Urinary bladder (tissue), 4 donors: ENCODE measurements at places on chromosomes 5 and 9. TPM values are rescaled to one million over a fixed set of nuclear protein-coding genes. Genes with fewer than 3 reads are reported as not detected.

IL3 gene
- not detected for total RNA-seq

KCNIP1 gene
- 3.0 TPM for total RNA-seq

IFNB1 gene
- not detected for total RNA-seq

- no peak for DNase-seq
Measured at GRCh38 chr5:37665889-37666288, 174.0 kb downstream of the GDNF start.

DNA sequence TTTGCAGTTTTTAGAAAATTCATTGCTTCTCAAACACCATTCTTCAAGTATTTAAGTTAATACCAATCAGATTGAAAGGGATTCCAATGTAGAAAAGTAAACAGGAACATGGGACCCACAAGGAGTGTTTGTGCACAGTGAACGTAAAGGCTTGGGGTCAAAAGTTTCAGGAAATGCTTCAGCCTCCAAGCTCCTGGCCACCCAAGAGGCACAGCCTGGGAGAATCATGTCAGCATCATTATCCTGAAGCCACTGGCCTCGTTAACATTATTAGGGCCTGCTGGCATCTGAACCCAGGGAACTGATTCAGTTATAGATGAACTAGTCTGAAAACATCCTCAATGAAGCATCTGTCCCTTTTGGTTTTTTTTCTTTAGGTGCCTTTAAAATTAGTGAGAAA lies 122.9 kb downstream of the NXNL2 start:
- no peak for DNase-seq

GRCh38 chr5:107248066-107248695 lies 422.6 kb downstream of the EFNA5 start:
- no peak for DNase-seq

DNA sequence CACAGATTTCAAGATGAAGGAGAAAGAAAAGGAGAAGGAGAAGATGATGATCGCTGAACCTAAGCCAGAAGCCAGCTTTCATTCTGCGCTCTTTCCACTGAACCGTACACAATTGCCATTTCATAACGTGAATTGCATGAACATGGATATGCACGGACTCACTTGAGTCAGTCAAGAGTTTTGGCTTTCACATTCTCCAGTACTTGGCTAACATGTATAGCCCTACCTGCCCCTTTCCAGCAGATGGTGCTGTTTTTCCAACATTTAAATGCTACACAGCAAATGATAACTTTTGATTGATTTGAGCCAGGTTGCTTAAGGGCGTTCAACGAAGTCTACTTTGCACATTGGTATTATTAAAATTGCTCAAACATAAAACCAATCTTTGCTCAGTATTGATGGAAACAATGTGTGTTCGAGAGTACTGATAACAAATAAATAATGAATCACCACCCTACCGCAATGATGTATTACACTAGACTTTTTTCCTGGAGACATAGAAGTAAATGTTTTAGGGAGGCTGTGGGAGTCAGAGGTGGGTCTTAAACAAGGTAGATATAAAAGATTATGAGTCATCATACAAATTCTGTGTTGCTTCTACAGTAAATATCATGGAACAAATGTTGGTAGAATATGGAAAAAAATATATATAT lies 196.4 kb downstream of the TRPM3 start:
- DNase-seq: no peak

DNA sequence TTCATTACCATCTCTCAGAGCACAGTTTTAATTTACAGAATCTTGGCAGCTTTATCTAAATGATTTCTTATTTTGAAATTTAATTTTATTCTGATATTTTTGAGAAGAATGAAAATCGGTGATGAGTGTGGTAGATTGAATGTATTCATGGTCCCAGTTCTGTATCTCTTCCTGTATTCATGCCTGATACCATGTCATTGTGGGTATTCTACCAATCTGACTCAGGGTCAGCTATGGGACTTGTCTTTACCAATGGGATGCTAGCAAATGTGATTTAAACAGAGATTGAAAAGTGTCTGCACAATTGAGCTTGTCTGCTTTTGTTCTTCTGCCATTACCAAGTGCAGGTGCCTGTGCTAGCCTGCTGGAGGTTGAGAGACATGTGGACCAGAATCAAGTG lies 17.8 kb upstream of the ZNF618 start:
- no peak for DNase-seq

DNA sequence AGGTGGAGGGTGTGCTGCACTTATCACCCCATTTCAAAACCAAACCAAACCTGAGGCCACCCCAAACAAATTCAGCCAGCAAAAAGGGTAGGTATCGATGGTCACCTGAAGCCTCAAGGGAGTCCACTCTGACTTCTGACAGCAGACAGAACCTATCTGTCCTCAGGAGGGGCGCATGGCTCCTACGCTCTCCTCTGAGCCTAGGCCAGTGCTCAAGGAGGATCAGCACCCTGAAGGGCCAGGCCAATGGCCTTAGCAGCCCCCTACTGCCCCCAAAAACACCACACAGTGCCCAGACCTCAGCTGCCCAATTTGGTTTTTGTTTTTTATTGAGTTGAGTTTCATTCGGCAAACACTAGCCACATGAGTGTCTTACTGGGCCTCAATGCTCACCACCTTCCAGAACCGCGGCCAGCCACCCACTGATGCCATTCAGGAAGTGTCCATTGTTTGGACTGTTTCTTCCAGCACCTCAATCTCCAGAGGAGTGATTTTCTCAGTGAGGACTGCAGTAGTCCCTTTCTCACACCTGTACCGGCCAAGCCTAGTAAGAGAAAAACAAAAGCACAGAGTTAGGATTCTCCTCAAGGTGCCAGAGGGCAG lies 62.0 kb downstream of the PSMB7 start:
- no peak for DNase-seq

DNA sequence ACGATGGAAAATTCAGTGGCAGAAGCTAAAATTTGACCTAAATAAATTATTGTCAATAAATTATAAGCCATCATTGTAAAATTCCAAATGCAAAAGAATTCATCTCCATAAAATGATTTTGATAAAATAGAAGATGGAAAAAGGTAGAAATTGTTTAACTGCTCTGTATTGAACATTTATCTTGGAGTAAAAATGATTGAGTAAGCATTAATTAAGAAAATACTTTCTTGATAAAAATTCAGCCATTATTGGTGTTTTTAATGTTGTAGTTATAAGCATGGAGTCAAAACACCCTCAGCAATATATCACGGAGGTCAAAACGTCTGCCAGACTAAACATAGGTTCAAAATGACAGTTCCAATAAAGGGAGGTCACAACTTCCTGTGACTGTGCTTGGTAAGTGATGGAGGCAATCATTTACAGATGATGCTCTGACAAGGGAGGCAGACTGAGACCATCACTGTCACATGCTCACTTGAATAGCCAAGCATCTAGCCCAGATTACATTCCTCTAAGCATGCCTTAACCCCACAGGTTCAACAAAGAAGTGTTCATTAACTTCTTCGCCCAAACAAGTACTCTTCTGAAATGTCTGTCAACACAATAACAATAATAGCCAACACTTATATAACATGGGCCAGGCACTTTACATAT lies 69.5 kb downstream of the SH3TC2 start:
- no peak for DNase-seq

DNA sequence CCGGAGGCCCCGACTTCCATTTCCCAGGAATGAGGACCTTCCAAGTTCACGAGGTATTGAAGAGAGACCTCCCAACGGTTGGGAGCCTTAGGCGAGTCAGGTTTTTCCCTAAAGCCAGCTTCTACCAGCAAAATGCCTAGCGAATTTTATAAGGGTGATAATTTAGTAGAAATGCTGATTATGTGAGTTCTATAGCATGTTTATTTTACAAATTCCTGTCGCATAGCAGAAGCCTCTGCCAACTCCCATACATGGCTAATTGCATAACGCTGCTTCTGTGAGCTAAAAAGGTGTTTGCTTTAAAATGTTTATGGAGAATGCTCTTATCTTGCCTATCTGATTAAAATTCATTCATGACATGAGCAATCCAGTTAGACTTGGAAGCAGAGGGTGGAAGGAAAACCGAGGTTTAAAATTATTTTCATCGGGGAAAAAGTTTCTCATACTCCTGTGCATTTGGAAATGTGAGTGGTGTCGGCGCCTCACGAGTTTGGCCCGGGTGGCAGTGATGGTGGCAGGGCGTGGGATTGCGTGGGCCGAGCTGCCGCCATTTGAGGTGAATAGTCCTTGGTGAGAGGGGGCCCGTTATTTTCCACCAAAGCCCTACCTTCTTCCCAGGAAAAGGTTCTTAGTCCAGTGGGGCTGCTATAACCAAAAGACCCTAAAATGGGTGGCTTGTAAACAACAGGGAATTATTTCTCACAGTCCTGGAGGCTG lies 104.4 kb upstream of the FCN2 start:
- no peak for DNase-seq

GRCh38 chr9:97875111-97875510 lies 22.1 kb downstream of the FOXE1 start:
- no peak for DNase-seq
